ENCODE measurements at places on chromosomes 7 and 10.

DNA sequence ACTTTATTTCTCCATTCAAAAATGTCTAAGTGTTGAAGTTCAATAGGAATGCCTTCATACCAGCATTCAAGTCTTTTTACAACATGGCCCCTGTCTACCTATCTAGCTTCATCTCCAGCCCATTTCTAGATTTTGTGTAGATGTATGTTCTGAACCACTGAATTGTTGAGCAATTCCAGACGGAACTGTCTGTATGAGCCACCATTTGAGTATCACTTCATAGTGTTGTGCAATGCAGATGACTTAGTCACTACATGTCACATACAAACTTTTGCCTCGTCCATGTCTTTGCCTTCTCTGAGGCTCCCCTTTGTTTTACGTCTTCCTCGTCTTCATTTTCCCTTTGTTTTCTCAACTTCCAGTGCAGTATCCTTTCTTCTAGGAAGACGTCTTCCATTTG lies 118.1 kb downstream of the INHBA start:
- DNase-seq: no peak

DNA sequence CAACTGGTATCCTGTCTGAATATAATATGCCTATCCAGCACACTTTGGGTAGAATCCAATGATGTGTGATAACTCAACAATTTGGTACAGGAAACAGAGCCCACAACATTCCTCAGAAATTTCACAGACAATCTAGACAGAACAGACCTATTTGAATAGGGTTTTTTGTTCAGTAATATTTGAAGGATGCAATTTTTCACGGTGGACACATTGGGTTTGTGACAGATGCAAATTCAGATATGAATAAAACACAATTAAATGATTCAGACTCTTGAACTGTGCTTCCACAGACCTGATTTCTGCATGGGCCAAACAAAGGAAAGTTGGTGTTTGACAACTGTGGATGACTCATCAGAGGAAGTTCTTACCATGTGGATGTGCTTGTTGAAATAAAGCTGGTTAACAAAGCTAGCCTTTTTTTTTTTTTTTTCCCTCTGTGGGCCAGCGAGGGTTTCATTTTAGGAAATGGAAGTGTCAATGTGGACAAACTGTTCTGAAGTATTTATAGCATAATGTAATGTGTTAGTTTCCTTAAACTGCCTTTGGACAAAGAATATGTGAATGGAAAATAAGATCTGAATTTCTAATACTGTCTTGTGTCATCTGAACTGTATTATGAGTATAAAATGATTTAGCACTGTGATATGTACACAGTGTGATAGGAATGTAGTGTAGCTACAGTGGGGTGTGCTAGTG lies 43.2 kb upstream of the FAM133B start:
- DNase-seq: no peak

DNA sequence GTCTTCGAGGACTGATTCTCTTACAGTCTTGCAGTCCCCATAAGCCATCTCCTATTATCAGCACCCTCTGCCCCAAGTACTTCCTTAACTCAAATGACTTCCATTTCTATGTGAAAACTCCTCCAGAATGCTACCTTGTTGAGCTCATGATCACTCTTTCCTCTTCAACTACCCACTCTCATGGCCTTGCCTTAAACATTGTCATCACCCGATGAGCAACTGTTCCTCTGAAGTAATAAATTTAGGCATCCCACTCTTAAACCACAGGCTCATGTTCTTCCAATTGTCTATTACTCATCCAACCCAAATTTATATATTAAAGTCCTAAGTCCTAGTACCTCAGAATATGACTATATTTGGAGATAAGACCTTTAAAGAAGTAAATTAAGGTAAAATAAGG lies 152.9 kb downstream of the C1GALT1 start:
- no peak for DNase-seq

DNA sequence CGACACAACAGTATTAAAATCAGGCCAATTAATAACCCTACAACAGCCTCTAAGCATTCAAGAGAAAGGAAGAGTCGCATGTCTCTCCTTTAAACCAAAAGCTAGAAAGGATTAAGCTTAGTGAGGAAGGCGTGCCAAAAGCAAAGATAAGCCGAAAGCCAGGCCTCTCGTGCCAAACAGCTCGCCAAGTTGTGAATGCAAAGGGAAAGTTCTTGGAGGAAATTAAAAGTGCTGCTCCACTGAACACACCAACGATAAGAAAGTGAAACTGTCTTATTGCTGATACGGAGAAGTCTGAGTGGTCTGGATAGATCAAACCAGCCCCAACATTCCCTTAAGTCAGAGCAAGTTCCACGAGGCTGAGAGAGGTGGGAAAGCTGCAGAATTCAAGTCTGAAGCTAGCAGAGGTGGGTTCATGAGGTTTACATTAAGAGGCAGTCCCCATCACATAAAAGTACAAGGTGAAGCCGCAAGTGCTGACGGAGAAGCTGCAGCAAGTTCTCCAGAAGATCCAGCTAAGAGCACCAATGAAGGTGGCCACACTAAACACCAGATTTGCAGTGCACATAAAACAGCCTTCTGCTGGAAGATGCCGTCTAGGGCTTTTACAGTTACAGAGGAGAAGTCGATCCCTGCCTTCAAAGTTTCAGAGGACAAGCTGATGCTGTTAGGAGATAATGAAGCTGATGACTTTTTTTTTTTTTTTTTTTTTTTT lies 194.8 kb downstream of the MAD1L1 start:
- no peak for DNase-seq

GRCh38 chr7:53238021-53238605 lies 202.7 kb downstream of the POM121L12 start:
- DNase-seq: no peak

DNA sequence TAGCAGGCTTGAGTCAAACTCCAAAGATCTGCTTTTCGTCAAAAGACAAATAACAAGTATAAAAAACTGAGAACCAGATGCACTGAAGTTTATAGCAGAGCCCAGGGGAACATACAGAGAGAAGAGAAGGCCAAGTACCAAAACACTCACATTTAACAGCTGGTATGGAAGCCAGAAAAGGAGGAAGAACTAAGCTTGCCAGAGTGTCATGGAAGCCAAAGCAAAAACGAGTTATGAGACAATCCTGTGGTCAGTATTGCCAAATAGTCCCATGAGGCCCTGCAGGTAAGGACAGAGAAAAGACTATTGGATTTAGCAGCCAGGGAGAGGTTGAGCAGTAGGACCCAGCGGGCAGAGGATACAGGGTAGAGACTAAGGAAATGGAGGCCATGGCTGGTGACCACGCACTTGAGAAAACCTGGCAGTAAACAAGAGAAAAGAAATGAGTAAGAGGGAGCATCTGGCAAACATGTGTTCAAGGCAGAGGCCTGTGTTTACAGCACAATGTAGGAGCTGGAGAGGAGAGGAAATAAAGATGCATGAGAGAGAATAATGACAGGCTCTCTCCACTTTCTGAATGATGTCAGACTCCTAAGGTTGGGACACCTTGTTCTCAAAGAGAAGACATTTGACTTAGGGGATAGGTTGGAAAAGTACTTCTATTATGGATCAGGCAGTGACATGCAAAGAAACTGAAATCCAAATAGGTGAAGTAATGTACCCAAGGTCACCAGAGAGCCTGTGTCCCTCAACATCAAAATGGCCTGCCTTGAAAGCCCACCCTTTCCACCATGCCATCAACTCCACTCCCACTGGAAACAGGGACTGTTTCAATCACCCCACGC lies 9.1 kb downstream of the CREB3L2 start:
- DNase-seq: no peak

DNA sequence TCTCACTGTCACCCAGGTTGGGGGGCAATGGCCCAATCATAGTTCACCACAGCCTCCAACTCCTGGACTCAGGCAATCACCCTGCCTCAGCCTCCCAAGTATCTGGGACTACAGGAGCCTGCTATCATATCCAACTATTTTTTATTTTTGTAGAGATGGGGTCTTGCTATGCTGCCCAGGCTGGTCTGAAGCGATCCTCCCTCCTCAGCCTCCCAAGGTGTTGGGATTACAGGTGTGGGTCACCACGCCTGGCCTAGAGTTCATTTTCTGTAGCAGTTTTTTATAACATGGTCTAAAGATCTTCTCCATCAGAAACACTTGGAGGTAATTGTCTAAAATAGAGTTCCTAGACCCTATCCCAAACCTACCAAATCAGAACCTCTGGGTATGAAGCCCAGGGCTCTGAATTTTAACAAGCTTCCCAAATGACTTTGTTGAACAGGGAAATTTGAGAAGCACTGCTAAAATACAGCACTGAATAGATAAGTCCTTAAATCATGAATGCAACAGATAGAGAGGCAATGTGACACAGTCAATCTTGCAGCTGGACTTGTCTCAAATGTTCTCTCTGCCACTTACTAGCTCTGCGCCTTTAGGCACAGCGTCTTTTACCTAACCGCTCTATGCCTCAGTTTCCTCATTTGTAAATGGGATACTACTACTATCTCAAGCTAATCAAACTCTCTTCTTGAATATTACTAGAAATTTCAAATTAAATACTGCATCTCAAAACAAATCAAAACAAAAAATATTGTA lies 63.7 kb downstream of the CYTH3 start:
- no peak for DNase-seq

- DNase-seq: no peak
Measured at GRCh38 chr7:81822811-81823210, 53.0 kb upstream of the HGF start.

DNA sequence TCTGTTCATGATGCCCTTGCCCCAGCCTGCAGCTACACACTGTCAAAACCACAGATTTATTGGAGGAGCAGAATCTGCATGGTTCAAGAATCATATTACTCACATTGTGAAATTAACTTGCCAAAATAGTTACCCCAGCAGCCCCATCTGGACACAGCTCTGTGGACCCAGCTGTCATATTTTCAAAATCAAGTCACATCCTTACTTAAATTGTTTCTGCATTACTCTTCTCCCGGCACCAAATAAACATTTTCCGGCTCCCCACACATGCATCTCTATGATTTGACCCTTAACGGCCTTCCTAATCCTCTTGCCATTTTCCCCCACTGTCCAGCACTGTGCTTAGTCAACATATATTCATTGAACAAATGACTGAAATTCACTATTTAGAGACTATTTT lies 43.8 kb upstream of the GPR26 start:
- no peak for DNase-seq

- no peak for DNase-seq
Measured at GRCh38 chr7:111292026-111292470, 201.1 kb downstream of the LRRN3 start.

DNA sequence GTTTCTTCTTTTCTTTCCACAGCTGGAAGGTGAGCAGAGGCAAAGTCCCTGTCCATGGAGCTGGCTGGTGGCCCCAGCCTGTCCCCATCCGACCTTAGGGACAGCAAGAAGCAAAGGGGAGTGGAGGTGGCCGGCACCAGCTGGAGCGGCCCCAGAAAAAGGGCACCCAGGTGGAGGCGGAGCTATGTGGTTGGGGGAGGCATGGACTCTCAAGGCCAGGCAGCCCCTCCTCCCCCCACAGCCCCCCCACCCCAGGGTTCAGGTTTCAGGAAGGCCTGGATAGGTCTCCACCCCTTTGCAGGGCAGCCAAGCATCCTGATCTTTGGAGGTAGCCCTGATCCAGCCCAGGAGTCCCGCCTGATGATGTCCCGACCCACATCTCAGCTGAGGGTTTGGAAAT lies at the start of gene SSC4D:
Gene SSC4D, minus strand, starts transcription at position 161 of the 400 bp plus-strand sequence. CDS start 5,258 bp downstream, outside the sequence.
- DNase-seq: no peak

GRCh38 chr7:36916619-36917018 lies 192.3 kb upstream of the AOAH start:
- no peak for DNase-seq

DNA sequence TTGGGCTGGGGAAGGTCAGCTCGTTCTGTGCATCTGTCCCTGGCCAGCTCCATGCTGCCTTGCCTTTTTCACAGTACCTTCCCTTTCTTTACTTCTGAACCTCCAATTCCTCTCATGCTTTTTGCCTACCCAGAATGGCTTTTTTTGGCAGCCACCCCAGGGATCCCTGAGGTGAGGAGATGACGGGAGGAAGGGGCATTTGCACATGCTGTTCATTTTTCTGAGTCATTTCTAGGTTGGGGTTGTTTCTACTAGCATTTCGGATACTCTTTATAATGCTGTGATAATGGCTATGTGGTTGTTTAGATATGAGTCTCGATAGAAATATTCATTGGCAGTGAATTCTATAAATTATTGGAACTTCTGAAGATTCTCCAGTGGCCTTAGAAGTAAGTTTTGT lies 415.1 kb upstream of the FZD8 start:
- no peak for DNase-seq
